Activated naive CD4-positive, alpha-beta T cell (primary cell): ENCODE measurements at places on chromosomes 7 and 10.

GRCh38 chr7:28161331-28161730 is 19.3 kb downstream of the JAZF1 start:
- no peak for DNase-seq

DNA sequence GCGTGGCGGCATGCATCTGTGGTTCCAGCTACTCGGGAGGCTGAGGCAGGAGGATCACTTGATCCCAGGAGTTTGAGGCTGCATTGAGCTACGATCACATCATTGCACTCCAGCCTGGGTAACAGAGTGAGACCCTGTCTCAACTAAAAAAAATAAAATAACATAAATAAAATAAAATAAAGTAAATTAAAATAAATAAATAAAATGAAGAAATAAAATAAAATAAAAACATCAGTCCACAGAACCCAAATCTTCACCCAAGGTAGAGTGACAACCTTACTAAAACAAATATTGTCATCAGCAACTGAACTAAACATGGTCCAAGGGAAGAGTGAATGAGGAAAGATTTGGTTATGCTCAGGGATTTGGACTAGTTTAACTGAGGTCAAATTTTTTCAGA is 24.8 kb upstream of the OCM2 start:
- DNase-seq, result no peak

DNA sequence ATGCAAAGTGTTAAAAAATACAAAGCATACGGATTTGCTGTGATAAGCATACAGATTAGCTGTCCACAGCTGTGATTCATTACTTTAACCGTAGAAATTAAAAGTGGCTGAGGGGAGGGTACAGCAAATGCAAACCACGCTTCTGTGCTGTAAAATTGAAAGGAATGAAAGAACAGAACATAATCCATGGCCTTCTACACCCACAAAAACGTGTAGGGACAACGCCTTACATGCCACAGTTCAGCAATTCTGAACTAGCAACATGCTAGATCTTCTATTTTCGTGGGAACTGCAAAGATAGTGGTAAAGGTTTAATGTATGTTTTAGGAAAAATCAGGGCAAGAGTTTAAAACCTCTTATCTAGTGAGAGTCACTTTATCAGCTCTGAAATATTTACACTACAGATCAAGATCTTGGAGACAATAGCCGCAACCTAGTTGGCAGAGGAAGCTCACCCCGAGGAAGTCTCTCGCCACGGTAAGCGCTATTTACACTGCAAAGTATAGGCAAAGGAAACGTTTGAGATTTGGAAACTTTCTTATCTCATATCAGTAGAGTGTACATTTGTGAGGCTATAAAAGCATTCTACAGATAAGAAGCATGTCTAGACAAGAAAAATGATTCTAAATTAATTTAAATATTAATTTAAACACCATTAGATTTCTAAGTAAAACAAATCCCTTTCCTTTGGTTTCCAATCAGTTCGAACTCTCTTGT is 193.6 kb downstream of the MLLT10 start:
- no peak for DNase-seq

GRCh38 chr10:21183025-21183424 is 285.9 kb upstream of the NEBL start:
- no peak for DNase-seq

DNA sequence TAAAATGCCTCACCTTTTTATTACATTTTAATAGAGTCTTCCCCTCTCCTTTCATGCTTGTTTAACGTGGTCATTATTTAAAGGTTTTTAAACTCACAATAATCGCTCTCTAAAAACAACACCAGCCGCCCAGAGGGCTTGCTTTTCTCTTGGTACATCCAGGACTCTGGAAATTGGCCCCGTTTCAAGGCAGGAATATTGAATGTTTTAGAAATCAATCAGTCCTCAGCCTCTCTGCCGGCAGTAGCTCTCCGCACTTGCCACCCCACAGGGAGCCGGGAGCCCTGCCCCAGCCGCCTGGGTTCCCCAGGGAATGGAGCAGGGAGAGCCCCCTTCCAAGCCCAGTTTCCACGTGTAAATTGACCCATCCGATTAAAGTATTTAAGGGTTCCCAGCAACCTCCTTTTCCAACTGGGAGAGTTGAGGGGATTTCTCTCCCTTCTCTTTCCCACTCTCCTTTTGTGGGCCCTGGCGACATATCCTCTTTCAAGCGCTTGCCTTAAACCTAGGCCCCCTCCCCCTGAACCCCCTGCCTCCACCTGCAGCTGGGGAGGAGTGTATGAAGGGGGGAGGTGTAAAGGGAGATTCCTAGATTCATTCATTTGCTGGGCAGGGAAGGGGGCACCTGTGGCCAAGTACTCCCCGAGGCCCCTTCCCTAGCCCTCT is 1.9 kb downstream of the FGF8 start:
- no peak for DNase-seq

GRCh38 chr7:46850563-46851330 is 731.2 kb downstream of the TNS3 start:
- no peak for DNase-seq

DNA sequence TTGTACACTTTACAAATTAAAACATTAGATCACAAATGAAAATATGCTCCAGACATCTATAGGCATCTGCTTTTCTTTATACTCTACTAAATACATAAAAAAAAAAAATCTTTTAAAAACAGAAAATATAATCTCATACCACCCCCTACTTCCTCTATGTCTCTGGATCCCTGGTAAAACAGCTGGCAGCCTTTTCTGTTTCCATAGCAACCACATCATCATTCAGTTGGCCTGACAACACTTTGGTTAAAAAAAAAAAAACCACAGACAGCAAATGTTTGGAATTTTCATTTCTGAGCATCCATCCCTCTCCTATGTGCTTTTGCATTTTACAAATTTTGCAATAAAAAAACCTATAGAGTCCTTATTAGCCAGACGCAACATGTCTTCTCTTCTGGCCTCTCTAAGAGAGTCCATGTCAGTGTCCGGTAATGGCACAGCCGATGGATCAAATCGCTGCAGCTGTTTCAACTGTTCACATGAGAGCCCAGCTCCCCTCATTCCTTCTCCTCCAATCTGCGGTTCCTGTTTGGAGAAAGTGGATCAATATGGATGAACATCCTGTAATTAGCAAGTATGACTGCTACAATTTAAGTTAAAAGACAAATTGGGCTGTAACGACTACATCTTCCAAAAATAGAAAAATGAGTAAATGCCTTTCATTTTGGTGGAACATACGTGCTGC is 105.6 kb downstream of the NSUN6 start:
- DNase-seq, result no peak
